ENCODE measurements at places on chromosomes 11 and 22. TPM values are rescaled to one million over a fixed set of nuclear protein-coding genes. Genes with fewer than 3 reads are reported as not detected.

GRCh38 chr11:62420882-62421281 is 2.0 kb downstream of the SCGB1A1 start:
- DNase-seq = no peak

The CLCF1 gene
- 0.82 TPM for total RNA-seq

GRCh38 chr22:29030016-29030617 is 31.5 kb downstream of the C22orf31 start:
- no peak for DNase-seq

DNA sequence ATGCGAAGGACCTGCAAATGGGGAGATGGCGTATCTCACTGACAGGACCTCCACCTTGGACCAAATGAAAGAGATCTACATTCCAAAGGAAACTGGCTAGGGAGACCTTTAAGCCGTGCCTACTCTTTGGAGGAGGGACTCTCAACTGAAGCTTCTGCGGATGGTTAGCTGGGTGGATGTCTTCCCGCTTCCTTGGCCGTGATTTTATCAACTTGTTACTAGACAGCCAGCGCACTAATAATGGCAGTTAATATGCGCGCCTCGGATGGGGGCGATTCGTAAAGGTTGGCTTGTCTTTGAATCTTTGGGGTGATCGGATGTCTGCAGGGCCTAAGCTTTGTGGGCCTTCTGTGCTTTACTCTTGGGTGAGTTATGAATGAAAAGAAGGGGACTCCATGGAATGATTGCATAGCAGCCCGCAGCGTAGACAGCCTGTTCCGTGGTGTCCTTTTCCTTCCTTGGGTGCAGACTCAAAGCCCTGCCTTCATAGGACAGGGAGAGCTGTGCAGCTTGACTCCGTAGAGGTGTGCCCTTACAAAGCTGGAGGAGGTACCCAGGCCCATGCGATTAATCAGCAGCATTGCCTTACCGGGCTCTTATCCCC is 1.5 kb downstream of the ZNRF3 start:
- no peak for DNase-seq

The C11orf97 gene
- total RNA-seq = not detected

- DNase-seq = peak; percentile 60
Measured at GRCh38 chr22:28443526-28443876, 236.1 kb downstream of the TTC28 start.

- no peak for DNase-seq
Measured at GRCh38 chr11:134417871-134418840, 6.1 kb upstream of the B3GAT1 start.

- no peak for DNase-seq
Measured at GRCh38 chr22:23248583-23248982, 68.3 kb downstream of the BCR start.

DNA sequence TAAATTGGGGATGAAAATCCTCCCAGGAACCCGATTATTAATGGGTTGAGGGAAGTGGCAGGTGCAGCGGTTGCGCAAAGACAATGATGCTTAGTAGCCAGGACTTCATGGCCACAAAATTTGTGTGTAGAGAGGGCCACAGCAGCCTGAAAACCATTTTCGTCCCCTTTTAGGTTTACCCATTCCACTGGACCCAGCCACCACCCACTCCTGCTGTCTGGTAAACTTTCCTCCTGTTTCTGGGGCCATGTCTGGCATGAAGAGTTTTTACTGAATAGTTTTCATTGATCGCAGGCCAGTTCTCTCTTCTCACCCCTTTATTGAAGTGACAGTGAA is 69.5 kb upstream of the SYT13 start:
- no peak for DNase-seq

DNA sequence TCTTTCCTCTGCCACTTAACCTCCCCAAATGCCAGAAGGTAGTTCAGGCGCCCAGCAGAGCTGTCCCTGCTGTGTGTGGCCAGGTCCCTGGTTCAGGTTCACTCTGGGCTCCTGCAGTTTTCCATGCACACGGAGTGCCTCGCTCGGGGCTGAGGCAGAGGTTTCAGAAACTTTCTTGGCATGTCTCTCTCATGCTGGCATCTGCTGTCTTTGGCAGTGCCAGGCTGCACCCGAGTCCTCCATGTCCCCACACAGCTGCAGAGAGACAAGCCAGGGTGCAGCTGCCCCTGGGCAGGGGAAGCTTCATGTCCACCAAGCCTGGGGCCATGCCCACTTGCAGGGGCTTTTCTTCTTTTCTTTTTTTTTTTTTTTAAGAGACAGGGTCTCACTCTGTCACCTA is 7.0 kb upstream of the NEFH start:
- no peak for DNase-seq

The LINC01488 gene
- total RNA-seq = 0.38 TPM

DNA sequence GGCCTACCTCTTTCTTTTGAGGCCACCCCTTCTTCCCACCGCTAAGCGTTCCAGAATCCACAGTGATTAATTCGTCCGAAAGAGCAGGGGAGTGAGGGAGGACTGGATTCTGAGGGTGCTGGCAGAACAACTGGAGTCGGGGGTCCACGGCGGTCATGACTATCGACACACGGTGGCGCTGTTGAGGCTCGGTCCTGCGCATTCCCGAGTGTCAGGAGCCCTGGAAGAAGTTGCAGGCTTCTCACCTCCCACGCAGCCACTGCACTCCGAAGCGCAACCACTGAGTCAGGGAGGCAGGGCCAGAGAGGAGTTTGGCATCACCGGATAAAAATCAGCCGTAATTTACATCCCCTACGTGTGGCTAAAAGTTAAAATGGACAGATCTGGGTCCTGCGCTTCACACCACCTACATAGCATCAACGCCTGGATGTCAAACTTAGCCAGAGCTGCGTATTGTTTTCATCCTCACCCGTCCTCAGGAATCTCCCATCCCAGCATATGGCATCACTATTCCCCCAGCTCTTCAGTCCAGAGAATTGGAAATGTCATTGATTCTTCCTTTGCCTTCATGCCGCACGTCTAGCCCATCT is 10.7 kb upstream of the CTSF start:
- DNase-seq = peak; percentile 80

The MLC1 gene
- 0.66 TPM for total RNA-seq

The IL10RA gene
- total RNA-seq = 5.0 TPM

DNA sequence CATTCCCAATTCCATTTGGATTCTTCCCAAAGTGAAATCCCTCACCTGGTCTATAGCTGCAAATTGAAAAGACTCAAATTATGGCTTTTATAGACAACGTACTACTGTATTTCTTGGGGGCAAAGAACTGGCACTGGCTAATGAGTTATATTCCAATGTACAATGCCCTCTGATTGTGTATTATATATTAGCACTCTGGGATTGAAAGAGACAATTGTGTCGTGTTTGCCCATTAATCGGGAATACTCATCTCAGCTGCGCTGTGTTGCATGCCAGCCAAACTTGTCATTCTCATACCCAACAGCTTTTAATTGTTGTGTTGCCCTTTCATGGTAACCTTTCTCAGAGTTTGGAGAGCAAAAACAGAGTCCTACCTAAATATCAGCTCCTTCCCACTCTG is 55.0 kb upstream of the ZBTB44 start:
- DNase-seq = no peak

- DNase-seq = no peak
Measured at GRCh38 chr11:2590965-2591754, 108.6 kb downstream of the KCNQ1OT1 start.

The SORL1 gene
- 7.1 TPM for total RNA-seq

The ANO5 gene
- 79.7 TPM for total RNA-seq

DNA sequence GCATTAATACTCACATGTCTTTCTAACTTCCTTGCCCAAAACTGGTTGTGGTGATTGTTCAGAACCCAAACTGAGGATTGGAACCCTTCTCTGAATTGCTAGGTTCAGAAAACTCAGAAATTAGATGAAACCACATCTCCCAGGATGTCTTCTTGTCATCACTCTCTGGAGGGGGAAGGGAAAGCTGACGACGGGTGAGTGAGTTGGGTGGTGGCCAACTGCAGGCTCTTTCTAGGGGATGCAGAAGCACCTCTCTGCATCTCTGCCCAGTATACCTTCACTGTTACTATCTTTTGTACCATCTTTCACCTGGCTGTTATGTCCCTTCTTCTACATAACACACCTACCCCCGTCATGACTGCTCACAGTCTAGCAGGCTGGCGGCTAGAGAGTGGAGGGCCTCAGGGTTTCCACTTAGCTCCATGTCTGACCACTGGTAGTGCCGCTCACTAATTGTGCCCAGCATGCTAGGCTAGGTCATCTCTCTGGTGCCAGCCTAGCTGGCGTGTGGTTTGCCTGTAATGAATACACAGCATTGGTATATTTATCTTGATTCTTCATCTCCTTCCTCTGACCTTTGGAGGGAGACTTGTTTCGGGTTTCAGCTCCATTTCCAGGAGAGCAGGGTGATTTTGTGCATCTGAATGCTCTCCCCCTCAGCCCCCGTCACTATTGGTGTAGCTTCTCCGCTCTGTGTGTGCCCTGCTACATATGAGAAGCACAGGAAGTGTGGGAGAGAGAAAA is 7.3 kb downstream of the GRAMD1B start:
- no peak for DNase-seq

The KLHL35 gene
- total RNA-seq = 0.74 TPM

DNA sequence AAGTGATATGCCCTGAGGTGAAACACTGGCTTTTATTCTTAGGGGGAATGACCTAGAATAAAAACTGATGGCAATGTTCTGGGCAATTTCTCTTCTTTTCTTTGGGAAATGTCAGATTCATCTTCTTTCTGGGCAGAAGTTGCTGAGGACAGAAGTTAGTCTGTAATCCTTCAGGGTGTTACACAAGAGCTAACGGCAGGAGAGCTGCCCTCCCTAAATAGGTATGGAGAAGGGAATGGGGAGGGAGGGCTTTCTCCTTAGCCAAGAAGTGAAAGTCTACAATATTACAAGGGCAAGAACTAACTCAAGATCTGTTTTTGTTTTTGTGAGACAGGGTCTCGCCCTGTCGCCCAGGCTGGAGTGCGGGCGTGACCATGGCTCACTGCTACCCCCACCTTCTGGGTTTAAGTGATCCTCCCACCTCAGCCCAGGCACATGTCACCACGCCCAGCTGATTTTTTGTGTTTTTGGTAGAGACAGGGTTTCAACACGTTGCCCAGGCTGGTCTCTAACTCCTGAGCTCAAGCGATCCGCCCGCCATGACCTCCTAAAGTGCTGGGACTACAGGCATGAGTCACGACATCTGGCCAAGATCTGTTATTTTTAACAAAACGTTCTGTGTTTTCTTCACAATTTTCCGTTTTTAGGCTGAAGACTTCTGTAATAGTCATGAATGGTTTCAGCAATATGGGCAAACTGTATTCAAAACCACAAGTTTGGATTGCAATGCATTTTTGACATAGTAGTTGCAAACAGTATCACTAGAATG is 7.2 kb downstream of the PIWIL4 start:
- no peak for DNase-seq

The C11orf42 gene
- total RNA-seq = not detected

The PKNOX2 gene
- 6.2 TPM for total RNA-seq

DNA sequence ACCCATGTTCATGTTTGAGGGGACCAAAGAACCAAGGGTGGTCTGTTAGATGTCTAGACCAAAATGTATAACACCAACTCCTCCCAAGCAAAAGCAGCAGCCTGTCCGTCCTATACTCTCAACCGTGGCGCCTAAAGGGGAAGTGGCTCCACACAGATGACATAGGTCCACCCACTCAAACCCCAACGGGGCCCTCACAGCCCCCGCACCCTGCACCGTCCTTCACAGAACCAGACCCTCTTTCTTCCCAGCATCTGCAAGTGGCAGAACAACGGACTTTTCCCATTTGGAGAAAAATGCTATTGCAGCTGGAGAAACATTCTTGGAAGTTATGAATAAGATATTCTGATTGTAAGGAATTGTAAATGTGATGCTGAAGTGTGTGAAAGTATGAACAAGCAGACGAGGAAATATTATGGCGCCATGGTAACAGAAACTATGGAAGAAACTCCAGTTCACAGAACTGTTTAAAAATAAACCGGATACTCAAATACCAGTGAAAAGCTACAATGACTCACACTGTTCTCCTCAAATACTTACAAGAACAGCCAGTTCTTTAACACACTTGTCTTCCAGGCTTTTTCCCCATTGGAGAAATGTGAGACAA is 76.5 kb upstream of the ARFGAP3 start:
- DNase-seq = no peak

DNA sequence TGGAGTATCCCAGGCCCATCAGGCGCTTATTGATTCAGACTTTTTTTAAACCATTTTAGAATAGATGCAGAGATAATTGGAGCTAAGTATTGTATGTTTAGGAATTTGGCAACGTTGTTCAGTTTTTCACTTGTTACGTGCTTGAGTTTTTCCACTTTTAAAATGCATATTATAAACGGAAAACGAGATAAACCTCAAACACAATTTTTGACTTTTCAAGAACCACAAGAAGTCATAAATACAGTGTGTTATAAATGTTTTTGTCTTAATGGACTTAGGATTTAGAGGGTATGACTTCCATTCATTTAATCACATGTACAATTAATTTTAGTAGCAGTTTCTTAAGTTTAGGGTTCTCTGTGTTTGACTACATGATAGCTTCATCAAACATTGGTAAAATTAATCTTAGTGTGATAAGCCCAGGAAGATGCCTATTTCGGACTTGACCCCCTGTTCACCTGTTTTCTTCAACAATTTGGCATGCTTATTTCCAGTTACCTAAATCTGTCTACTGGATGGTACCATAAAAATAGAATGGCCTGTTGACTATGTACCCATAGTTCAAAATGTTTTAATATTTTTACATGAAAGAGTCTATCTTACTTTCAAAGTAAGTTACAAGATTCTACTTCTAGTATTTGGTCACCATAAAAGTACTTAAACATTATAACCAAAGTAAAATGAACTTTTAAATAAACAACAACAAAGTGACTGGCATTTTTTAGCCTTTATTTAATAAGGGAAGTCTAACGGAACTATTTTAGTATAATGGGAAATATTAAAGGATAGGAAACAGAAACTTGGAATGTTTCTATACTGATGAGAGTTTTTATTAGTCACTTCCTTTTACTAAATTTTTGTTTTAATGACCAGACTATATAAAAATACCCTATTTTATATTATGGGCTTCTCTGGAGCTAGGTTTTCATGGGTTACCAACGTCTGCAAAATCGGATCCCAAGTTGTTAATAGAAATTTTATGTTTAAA is 1.4 kb downstream of the ZC3H12C start:
- DNase-seq = no peak

GRCh38 chr22:45142376-45142775 is 21.3 kb upstream of the NUP50 start:
- no peak for DNase-seq

The ANGPTL5 gene
- 1.3 TPM for total RNA-seq

GRCh38 chr11:35478471-35479091 is 46.8 kb downstream of the PAMR1 start:
- DNase-seq = no peak

GRCh38 chr11:63516109-63516508 is 10.2 kb downstream of the LGALS12 start:
- no peak for DNase-seq

The JOSD1 gene
- 18.7 TPM for total RNA-seq

All from left ventricle myocardium inferior (tissue), 1 donor.